ENCODE measurements at places on chromosomes 1 and 21. TPM values are rescaled to one million over a fixed set of nuclear protein-coding genes. Genes with fewer than 3 reads are reported as not detected.
A peak's percentile ranks its signal among the peaks of the same experiment; 100 is the strongest.

DNA sequence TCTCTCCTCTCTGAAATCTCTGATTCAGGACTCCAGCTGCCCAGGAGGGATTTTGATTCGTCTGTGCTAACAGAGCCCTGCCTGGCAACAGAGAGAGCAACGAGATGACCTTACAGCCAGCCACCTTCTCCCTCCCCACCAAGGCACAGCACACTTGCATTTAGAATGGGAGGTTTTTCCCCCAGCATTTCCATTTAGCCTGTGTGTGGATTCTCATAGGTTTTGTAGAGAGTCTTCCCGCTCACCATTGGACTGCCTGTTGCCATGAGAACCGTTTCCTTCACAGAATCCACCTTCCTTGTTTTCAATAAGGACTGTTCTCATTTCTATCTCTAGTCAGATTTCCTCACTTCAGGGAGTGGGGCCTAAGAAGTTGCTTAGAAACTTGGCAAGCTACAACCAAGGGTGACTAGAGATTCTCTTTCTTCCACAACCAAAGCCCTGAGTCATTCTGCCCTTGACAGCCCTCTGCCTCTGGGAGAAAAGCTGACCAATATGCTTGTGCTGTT lies 5.8 kb upstream of the IKBKE start:
- no peaks in the 10 kb centered on the region for H3K36me3 ChIP-seq
- no peaks in the 10 kb centered on the region for H3K27me3 ChIP-seq
- peaks cover 24% of the 10 kb centered on the region for H3K4me1 ChIP-seq
- no peak overlapping the region for H3K4me3 ChIP-seq

DNA sequence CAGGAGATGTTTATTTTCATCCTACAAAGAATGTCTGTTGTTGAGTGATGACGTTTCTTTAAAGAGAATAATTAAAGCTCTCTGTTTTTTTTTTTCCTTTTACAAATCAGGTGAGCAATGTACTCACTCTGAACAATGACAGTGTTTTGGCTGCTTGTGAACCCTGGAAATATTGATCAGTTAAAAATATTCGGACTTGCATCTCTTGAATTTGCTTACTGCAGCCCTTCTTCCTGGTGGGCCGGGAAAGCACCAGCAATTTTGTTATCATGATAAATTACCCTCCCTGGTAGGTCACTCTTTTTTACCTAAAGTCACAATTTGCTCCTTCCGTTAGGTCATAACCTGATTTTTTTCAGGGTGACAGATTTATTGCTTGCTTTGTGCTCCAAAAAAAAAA lies 72.3 kb upstream of the NR5A2 start:
- H3K36me3 ChIP-seq = no peaks in the 10 kb centered on the region
- no peaks in the 10 kb centered on the region for H3K27me3 ChIP-seq
- DNase-seq = no peak
- no peak overlapping the region for H3K27ac ChIP-seq

GRCh38 chr1:114522264-114522575 lies 11.2 kb upstream of the TRIM33 start:
- no peaks in the 10 kb centered on the region for H3K4me1 ChIP-seq
- H3K36me3 ChIP-seq = no peaks in the 10 kb centered on the region
- H3K4me3 ChIP-seq = no peak overlapping the region

DNA sequence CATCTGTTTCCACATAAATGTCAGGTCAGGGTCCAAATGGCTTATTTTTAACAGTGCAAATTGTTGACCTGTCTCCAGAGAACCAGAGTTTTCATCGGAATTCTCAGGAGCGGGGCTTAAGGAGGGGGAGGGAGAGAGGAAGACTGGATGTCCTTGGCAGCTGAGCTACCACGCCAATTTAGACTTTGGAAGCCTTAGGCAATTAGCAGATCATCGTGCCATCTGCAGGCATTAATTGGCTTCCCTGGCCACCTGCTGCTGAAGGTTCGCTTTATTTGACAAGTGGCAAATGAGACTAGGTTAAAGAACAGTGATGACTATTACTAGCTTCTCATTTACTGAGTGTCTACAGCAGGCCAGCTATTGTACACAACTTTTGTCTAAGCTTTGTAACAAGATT lies 43.7 kb downstream of the HLX start:
- no peaks in the 10 kb centered on the region for H3K36me3 ChIP-seq
- no peak overlapping the region for H3K27ac ChIP-seq
- no peak overlapping the region for H3K4me3 ChIP-seq
- no peaks in the 10 kb centered on the region for H3K4me1 ChIP-seq
- H3K27me3 ChIP-seq = no peaks in the 10 kb centered on the region
- no peak for DNase-seq

DNA sequence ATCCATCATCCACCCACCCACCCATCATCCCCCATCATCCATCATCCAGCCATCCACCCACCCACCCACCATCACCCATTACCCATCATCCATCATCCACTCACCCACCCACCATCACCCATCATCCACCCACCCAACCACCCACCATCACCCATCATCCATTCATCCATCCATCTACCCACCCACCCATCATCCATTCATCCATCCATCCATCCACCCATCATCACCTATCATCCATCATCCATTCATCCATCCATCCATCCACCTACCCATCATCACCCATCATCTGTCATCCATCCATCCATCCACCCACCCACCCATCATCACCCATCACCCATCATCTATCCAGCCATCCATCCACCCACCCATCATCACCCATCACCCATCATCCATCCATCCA lies 81.5 kb downstream of the ADARB1 start:
- no peak overlapping the region for H3K4me3 ChIP-seq
- no peaks in the 10 kb centered on the region for H3K36me3 ChIP-seq
- no peak for DNase-seq
- H3K27me3 ChIP-seq = no peaks in the 10 kb centered on the region

DNA sequence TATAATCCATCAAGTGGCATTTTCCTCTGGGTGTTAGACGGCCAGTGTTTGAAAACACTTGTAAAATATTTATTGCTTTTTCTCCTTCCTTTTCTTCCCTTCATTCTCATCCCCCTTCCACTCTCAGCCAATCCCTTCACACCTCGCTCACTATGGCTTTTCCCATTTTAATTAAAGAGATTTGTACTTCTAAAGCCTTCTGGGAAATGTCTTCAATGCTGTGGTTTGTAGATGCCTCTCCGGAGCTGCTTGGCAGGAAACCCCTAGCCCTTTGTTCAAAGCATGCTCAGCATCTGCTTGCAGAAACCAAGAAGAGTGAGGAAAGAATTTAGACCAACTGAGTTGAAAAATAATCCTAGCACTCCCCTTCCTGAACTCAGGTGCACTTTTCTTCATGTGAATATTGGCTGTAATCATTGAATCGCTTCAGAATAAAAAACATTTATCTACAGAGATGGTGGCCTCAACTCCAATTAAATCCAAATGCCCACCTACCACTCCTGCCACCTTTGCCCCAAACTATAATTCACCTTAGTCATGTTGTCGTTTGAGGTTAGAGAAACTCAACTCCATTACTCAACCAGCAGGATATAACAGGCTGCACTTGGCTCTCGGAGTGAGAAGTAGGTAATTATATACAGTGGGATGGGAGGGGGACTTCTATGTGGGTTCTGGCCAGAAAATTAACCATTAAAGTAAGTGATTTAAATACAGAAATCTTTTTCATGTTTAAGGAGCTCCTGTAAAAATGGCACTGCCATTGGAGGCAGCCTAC lies 659.4 kb upstream of the CAMK1G start:
- H3K27ac ChIP-seq = no peak overlapping the region
- no peaks in the 10 kb centered on the region for H3K4me1 ChIP-seq
- no peaks in the 10 kb centered on the region for H3K36me3 ChIP-seq
- DNase-seq = no peak
- H3K27me3 ChIP-seq = no peaks in the 10 kb centered on the region

DNA sequence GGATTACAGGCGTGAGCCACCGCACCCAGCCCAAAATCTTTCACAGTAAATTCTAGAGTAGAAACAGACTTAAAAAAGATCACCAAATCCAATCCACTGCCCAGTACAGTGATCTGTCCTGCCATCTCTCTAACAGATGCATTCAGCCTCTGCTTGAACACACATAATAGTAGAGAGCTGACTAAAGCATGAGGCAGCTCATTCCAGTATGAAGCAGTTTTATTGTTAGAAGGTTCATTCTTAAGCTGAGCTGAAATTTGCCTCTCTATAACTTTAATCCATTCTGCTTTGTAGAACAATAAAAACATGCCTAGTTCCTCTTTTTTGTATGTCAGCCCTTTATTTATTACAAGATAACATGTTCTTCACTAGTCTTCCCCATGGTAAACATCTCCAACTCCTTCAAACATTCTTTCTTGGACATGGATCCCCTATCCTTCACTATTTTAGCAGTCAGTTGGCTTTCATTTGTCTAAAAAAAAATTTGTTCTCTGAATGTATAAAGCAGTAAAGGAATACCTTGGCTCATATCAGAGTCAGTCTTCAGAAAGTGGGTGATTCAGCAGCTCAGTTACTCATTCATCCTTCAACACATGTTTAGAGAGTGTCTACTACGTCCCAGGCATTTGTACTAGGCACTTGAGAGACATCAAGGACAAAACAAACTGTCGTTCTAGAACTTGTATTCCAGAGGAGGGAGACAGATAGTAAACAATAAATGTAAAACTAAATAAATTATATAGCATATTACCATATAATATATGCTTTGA lies 10.7 kb upstream of the PTBP2 start:
- no peak overlapping the region for H3K4me3 ChIP-seq
- H3K36me3 ChIP-seq = no peaks in the 10 kb centered on the region
- DNase-seq = no peak
- H3K4me1 ChIP-seq = no peaks in the 10 kb centered on the region

- H3K27me3 ChIP-seq = peaks cover 35% of the 10 kb centered on the region
- peak; percentile 63 for DNase-seq
- peaks cover 26% of the 10 kb centered on the region for H3K4me1 ChIP-seq
- no peak within 1 kb of the TSS for H3K27ac ChIP-seq
These were observed at the start of gene CNIH3 for GRCh38 chr1:224615861-224616755. CNIH3 (plus strand) TSS chr1:224616317; CDS start chr1:224617175, 858 bp downstream.

DNA sequence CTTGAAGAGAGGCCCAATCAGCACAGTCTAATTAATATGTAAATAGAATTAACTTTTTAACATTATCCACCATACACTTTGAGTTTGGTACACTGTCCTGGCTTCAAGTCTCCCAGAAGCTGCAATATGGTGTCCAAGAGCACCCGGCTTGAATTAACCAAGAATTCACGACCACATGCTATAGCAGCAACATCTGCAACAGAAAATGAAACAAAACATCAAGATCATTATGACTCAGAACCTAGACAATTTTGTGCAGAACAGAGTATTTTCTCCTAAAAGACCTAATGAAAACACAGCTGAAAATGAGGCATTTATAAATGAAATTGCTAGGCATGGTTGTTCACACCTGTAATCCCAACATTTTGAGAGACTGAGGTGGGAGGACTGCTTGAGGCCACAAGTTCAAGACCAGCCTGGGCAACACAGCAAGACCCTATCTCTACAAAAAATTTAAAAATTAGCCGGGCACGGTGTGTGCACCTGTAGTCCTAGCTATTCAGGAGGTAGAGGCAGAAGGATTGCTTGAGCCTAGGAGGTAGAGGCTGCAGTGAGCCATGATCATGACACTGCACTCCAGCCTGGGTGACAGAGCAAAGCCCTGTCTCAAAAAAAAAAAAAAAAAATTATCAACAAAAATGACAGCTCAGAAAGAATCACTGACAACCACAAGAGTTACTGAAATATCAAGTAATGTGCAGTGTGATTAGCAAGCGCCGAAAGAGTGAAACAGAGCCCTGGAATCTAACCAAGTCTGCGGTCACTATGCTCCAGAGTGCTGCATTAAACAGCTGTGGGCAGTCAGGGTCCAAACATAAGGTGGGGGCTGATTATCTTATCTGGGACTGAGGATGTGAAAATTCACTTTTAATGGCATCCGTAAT lies 45.3 kb downstream of the HSF2BP start:
- H3K27me3 ChIP-seq = no peaks in the 10 kb centered on the region
- H3K4me3 ChIP-seq = no peak overlapping the region
- H3K36me3 ChIP-seq = no peaks in the 10 kb centered on the region
- no peaks in the 10 kb centered on the region for H3K4me1 ChIP-seq
- no peak overlapping the region for H3K27ac ChIP-seq

GRCh38 chr1:3271866-3272265 lies 182.6 kb upstream of the ARHGEF16 start:
- no peaks in the 10 kb centered on the region for H3K36me3 ChIP-seq
- no peaks in the 10 kb centered on the region for H3K27me3 ChIP-seq
- DNase-seq = no peak
- no peak overlapping the region for H3K4me3 ChIP-seq
- H3K4me1 ChIP-seq = no peaks in the 10 kb centered on the region

DNA sequence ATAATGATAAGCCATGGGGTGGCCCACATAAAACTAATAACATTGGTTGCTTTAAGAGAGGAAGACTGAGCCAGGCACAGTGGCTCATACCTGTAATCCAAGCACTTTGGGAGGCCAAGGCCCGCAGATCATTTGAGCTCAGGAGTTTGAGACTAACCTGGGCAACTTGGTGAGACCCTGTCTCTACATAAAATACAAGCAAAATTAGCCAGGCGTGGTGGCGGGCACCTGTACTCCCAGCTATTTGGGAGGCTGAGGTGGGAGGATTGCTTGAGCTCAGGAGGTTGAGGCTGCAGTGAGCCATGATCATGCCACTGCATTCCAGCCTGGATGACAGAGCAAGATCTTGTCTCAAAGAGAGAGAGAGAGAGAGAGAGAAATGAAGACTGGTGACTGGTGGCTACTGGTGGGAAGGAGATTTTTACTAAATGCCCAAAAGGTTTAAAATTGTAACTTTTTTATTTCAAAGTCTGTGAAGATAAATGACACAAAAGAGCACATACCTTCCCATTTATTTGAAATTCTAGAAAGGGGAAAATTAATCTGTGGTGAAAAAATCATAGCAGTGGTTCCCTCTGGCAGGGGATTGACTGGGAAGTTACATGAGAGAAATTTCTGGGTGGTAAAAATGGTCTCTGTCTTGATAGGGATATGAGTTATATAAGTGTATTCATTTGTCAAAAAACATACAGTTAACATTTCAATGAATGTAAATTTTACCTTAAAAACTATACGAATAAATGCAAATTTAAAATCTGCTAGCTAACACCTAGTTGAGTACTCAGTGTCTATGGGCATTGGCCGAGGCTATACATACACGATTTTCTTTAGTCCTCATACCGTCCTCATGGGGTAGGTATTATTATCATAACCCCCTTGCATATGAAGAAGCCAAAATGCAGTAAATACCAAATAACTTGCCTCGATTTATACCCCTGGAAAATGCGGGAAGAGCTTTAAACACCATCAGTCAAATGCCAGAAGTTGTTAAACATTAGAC lies 2.2 kb upstream of the NBPF1 start:
- peaks cover 15% of the 10 kb centered on the region for H3K36me3 ChIP-seq
- H3K4me3 ChIP-seq = no peak overlapping the region
- peaks cover 22% of the 10 kb centered on the region for H3K4me1 ChIP-seq
- H3K27me3 ChIP-seq = no peaks in the 10 kb centered on the region
- no peak overlapping the region for H3K27ac ChIP-seq
- DNase-seq = no peak

- peaks cover 9% of the 10 kb centered on the region for H3K4me1 ChIP-seq
- H3K27ac ChIP-seq = no peak overlapping the region
- H3K36me3 ChIP-seq = peaks cover 71% of the 10 kb centered on the region
- no peaks in the 10 kb centered on the region for H3K27me3 ChIP-seq
- no peak for DNase-seq
These were observed 4.5 kb downstream of the POLR3C start for GRCh38 chr1:145828367-145829026.

- no peak overlapping the region for H3K4me3 ChIP-seq
- no peak for DNase-seq
- no peaks in the 10 kb centered on the region for H3K27me3 ChIP-seq
- H3K4me1 ChIP-seq = no peaks in the 10 kb centered on the region
These were observed 14.7 kb downstream of the PKN2 start for GRCh38 chr1:88698764-88699163.

Gene PLXNA2
- total RNA-seq = 2.8 TPM

Gene FCRL5
- total RNA-seq = 3.6 TPM

Gene ZC3H12A
- total RNA-seq = 289 TPM

Gene ATXN7L2
- 18.3 TPM for total RNA-seq

Gene PUM1
- total RNA-seq = 209 TPM

All from natural killer cell (primary cell).